ENCODE measurements at places on chromosomes 2 and 18.

DNA sequence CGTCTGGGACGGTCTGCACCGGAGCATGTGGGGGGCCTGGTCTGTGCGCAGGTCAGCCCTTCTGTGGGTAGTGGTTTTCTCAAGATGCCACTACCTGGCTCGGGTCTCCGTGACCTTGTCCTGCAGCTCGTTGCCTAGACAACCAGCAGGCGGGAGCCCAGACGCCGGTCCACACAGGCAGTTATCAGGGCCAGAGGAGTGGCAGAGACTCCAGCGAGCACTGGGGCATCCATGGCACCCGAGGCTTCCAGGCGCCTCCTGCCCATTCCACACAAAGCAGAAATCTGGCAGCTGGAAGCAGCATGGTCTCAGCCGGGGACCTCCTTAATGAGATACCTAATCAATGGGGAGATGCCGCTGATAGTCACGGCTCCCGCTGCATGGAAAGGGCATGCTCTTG is 156.1 kb downstream of the FAM210A start:
- no peak for DNase-seq

DNA sequence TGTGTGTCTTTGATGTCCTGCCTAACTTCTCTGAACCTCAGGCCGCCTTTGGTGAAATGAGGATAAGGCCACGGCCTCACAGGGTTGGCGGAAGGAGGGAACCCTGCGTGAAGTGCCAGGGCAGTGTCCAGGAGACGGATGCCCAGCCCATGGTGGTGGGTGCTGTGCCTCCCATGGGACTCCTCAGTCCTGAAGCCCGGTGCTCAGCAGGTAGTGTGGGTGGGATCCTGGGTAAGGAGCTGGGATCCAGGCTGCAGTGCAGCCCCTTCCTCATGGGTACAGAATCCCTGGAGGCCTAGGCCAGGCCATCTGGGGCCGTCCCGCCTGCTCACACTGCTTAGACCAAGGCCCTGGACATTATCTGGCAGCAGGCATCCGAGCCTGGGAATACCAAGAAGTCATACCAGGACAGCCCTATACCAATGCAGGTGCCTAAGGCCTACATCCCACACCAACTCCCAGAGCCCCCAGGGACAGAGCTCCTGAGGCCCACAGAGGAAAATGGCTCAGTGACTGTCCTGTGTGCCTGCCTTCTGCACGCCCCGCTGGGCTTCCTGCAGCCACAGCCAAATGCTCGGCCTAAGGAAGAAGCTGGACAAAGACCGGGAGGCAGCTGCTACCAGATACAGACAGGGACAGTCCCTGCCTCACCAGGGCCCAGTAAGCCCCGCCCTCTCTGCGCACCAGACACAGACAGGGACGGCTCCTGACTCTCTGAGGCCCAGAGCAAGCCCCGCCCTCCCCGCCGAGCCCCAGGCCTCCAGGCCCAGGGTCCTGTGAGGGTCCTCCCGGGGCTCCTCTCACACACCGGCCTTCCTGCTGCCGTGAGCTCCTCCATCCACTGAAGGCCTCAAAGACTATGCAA is 78.0 kb downstream of the NDUFA10 start:
- DNase-seq = no peak

GRCh38 chr2:29841386-29842004 is 79.9 kb downstream of the ALK start:
- DNase-seq = peak; percentile 34

- no peak for DNase-seq
Observed at GRCh38 chr2:174365571-174365970, 30.0 kb upstream of the SCRN3 start.

DNA sequence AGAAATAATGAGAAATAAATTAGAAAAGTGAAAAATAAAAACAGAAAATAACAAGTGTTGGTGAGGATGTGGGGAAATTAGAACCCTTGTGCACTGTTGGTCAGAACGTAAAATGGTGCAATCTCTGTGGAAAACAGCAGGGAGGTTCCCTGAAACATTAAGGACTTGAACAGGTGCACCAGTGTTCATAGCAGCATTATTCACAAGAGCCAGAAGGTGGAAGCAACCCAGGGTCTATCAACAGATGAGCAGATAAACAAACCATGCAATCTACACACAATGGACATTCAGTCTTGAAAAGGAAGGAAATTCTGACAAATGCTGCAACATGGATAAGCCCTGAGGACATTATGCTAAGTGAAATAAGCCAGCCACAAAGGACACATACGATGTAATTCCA is 58.2 kb upstream of the TFCP2L1 start:
- DNase-seq = no peak

Measured in fibroblast of skin of right biceps (primary cell).